NK-92 treated with Interleukin-12 subunit alpha and Interleukin-12 subunit beta, amount 100 ng/mL, for 24 hours (cell line): ENCODE measurements at places on chromosomes 3 and 15.

- no peak for DNase-seq
These were observed 19.8 kb downstream of the PRR23E start for GRCh38 chr3:127212711-127213110.

GRCh38 chr3:158221426-158221825 is 111.5 kb downstream of the RSRC1 start:
- DNase-seq: no peak

GRCh38 chr3:23738944-23739343 is 66.8 kb upstream of the UBE2E1 start:
- no peak for DNase-seq

- no peak for DNase-seq
These were observed 32.1 kb upstream of the HEG1 start for GRCh38 chr3:125087768-125088391.

- DNase-seq: no peak
These were observed 22.3 kb upstream of the OR5K4 start for GRCh38 chr3:98331329-98331728.

GRCh38 chr15:66023311-66023972 is 154.2 kb downstream of the RAB11A start:
- DNase-seq: no peak

- no peak for DNase-seq
These were observed 34.6 kb upstream of the EPHA6 start for GRCh38 chr3:96779810-96780209.

DNA sequence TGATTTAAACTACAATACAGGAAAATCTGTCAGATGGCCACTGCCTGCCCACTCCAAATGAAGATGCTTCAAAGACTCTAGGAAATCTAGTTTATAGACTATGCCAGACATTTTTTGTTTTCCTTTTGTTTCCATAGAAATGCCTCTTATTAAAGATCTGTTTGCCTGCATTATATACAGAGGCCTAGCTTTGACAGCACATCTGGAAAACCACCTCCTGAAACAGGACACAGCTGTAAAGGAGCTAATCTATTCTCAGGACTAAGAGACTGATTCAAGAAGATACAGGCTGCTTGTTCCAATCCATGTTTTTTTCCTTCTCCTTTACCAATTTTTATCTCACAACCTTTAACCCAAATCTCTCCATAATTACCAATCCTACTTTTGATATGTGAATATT is 75.3 kb upstream of the STRIT1 start:
- DNase-seq: no peak

DNA sequence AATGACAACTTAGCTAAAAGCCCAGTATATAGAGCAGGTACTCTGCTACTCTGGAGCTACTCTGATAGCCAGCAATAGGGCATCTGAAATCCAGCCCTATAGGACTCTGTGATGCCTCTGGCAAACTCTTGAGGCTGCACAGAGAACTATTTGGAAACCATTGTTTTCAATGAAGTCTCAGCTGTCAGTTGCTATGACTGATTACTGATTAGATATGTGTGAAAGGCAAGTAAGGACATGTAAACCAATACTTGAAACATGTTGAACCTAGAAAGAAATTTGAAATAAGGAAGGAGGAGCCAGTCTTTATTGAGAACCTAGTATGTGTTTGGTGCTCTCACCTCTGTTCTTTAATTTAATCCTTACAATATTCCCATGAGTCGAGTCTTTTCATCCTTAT is 40.2 kb upstream of the CRTC3 start:
- no peak for DNase-seq

DNA sequence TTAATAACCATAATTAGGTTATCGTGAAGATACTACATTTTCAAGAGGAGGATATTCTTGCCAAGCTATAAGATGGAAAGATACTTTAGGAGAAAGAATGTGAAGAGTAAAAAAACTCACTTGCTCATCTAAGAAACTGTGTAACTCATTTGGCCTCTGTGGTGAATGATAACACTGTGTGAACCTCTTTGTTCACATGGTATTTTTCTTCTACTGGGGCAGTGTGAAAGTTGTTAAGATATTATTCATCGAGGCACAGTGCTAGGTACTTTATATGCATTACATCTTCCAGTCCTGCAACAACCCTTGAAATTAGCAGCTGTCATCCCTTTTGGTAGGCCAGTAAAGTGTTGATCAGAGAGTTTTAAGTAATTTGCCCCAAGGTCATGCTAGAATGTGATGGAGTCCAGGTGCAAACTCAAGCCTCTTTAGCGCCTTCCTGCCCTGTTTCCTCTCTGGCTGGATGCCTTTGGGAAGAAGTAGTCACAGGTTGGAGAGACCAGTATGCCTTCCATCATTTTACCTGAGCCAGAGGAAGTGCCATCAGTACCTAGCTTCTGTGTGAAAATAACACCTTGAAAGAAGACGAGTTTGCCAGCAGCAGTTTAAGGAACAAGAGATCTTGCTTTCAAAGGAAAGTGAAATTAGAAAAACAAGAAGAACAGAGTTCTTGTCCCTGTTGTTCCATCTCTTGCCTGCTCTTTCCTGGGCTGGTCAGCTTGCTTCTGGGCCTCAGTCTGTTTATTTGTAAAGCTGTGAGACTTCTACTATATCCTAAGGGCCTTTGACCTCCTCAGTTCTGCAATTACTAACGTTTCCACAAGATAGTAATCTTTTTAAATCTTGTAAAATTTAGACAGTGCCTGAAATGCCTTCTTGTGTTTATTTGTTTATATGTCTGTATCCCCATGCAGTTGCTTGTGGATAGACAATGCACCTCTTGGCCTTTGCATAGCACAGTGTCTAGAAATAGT is 179.3 kb downstream of the FNDC3B start:
- DNase-seq: no peak

DNA sequence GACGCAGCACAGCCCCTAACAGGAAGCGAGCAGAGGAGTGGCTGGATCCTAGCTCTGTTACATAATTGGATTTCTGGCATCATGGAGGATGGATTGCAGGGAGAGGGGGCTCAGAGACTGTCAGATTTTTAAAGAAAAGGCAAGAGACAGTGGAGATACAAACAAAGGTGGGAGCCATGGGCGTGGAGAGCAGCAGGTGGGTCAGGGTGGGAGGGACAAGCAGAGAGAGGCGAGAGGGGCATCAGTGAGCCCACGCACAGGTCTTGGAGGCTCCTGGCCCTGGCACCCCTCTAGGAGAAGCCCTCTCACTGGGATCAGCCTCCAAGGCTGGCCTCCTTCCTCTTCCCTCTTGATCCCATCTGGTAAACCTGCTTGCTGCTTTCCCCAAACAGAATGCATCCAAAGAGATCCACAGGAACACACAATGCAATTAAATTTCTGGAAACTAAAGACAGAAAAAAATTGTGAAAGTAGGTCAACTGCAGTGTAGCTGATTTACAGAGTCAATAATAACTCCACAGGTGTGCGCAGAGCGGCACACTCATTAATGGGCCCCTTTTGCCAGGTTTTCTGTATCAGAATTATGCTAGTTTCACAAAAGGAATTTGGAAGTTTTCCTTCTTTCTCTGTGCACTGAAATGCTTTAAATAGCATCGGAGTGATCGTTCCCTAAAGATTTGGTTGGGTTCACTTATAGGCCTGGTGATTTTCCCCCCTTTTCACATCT is 66.1 kb downstream of the LSM3 start:
- DNase-seq: no peak

DNA sequence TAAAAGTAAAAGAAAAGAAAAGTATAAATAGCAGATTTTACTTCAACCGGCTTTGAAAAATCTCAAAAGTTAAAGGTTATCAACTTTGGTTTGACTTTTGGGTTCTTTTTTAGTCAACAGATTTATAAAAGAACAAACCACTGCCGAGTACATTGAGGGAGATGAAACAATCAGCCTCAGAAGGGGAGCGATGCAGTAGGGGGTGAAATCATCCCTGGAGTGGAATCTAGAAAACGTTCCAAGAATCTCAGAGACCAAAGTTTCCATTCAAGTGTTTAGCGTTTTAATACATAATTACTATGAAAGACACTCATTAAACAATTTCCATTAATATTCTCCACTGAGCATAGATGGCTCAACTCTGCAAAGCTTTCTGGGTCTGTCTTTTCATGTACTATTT is 745.5 kb downstream of the NR2F2 start:
- no peak for DNase-seq

GRCh38 chr3:111713833-111714232 is 118.7 kb upstream of the ZBED2 start:
- DNase-seq: no peak

- DNase-seq: no peak
These were observed 160.0 kb upstream of the NSMCE3 start for GRCh38 chr15:29429584-29429983.

GRCh38 chr3:377158-377561 is 180.6 kb downstream of the CHL1 start:
- no peak for DNase-seq

DNA sequence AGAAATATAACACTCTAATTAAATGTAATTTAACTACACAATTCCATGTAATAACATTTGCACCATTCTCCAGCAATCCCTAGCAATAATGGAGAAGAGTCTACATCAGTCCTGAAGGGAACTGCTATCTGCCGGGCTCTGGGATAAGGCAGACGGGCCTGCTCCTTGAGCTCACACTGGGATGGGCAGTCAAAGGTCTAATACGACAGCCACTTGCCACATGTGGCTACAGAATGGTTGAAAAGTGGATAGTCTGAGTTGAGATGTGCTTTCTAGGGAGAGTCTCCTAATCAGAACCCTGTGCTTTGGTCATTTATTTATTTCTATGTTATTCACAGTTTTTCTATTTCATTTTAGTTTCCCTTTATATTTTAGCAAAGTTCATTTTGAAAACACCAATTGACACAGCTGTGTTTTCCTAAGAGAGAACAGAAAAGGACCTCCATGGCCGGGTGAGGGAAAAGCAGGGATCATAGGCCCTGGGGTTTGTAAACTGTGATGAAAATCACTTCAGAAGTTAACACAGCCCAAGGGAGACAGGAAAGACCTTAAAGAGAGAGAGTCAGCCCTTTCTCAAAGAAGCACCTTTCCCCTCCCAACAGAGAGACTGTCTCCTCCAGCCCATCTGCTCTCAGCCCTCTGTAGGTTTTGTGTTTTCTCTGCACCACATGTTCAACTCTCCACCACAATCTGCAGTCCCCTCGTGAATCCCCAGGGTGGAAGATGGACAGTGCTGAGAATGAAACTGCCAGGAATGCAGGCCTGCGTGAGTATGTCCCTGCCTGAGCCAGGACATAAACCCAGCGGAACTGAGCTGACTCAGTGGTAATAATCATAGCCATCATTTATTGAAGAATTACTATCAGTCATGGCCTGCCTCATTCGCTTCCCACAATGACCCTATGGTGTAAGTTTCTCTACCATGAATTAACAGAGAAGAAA is 11.6 kb downstream of the FSIP1 start:
- no peak for DNase-seq

GRCh38 chr3:71156062-71156665 is 427.4 kb downstream of the FOXP1 start:
- no peak for DNase-seq

- DNase-seq: no peak
These were observed 5.6 kb upstream of the MECOM start for GRCh38 chr3:169668957-169669741.

DNA sequence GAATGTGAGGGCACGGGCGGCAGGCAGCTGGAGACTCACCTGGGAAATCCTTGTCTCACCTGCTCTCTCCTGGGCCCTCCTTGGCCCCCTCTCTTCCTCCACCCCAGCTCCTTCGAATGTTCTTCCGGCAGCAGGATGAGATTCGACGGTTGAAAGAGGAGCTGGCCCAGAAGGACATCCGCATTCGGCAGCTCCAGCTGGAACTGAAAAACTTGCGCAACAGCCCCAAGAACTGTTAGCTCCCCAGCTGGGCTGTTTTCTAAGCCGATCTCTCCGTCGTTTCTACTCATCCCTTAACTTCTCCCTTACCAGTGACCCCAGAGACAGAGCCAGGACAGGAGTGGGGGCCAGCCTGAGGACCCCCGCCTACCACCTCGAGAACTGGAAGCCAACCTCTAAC is 95.0 kb downstream of the ANP32A start:
- no peak for DNase-seq

- no peak for DNase-seq
These were observed 12.0 kb upstream of the LMAN1L start for GRCh38 chr15:74800559-74801094.

DNA sequence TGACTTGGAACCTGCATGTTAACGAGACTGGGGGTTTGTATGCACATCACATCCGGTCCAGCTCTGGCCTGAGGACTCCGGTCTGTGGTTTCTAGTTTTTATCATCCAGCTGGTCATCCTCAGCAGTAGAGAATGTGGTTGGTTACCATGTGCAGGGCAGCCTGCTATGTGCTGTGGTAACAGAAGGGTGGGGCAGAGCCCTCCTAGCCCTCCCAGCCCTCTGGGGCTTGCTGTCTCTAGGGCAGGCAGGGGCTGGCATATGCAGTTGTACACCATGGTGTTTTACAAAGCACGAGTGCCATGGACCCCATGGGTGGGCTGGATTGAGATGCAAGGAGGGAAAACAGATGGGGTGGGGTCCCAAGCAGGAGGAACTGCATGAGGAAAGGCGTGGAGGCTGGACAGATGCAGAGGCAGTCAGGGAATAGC is 70.2 kb downstream of the APBA2 start:
- peak; percentile 47 for DNase-seq

DNA sequence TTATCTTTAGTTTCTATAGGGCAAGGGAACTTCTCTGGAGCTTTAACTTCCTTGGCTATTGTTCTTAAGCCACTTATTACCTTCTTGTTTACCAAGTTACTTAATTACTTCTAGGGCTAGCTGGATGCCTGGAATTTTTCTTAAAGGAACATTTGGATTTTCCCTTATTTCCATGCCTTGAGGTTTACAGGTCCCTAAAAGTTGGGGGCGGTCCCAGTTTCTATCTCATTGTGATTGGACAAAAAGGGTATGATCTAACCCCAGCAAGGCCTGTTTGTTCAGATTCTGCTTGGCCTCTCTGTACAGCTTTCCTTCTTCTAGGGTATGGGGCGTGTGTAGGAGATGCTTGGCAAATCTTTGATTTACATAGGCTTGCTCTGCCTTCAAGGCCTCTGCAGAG is 17.4 kb downstream of the PDHB start:
- no peak for DNase-seq

GRCh38 chr3:22996920-22997571 is 206.1 kb upstream of the UBE2E2 start:
- DNase-seq: no peak

DNA sequence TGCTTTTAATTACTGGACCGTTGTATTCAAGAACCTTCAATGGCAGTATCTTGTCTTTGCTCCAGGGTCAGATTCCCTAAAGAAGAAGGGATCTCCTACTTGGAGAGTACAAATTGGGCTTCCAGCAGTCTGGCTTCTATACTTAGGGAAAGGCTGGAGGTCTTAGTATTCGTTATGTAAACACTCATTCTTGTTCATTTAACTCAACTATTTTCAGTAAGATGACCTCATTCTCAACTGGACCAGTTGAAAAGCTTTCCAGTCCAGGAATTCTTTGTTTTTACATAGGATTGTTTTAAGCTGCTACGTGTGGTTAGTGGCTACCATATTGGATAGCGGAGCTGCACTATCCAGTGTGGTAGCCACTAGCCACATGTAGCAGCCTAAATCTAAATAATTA is 4.6 kb downstream of the SENP5 start:
- no peak for DNase-seq

- DNase-seq: no peak
These were observed 110.5 kb upstream of the ABHD17C start for GRCh38 chr15:80584561-80584964.

- DNase-seq: no peak
These were observed 1021.0 kb downstream of the MCTP2 start for GRCh38 chr15:95252404-95252803.
